ENCODE measurements at places on chromosomes 1 and 21.

- peak; percentile 74 for DNase-seq
Observed at GRCh38 chr1:24389231-24389678, 24.3 kb downstream of the STPG1 start.

GRCh38 chr1:227896710-227897655, 50.7 kb downstream of the WNT9A start:
- DNase-seq = no peak

GRCh38 chr1:100539836-100540536, 2.0 kb downstream of the GPR88 start:
- DNase-seq = no peak

DNA sequence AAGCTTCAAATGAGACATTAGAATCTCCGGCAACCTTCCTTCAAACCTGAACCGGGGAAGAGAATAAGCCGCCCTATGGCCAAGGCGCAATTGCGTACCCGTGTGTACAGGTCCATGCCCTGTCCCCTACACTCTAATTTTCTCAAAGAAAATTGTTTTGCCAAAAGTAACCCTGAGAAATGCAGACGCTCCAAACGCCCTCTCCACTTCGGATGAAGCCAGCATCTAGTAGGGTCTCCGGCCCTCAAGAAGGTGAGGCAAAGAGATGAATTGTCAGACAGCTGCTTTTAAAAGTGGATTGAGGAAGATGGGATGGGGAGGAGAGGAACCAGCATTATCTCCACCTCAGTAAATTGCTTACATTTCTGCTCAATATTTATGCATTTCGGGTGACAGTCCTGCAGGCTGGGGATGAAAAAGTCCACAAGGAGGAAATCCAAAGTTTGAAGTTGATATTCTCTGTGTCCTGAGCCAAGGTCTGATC, 630 bp upstream of the LHX9 start:
- no peak for DNase-seq

DNA sequence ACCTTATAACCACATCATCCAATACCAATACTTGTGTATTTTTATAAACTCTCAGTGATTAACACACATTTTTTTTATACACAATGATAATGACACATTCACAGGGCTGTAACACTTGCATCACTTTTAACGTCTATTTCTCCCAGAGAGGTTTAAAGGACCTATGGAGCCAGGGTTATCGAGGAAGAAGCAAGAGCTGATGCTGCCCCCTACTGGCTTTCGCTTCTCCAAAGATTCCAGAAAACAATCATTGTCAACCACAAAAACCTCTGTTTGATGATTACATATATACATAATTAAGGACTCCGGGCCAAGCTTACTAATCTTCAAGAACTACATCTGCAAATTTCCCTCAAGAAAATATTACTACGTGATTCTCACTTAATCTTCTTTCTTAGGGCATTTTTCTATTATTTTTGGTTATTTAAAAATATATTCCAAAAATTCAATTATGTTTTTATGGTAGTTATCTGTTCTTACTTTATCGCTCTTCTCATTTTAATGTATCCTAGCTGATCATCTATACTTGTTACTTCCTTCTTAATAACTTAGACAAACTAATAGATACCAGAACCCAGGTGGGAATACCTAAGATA, 214.5 kb downstream of the VAV3 start:
- DNase-seq = peak; percentile 81

DNA sequence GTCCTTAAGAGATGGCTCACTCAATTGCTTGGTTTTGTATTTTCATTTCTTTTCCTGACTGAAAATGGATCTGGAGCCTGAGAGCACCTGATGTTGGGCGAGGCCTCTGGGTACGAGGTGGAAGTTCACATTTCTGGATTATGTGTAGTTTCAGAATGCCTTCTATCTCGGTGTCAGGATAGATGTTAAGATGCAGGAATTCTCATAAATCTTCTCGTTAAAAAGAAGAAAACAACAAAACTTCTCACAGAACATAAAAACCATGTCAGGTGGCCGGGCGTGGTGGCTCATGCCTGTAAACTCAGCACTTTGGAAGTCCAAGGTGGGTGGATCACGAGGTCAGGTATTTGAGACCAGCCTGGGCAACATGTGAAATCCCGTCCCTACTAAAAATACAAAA, 101.8 kb downstream of the RHOU start:
- no peak for DNase-seq

DNA sequence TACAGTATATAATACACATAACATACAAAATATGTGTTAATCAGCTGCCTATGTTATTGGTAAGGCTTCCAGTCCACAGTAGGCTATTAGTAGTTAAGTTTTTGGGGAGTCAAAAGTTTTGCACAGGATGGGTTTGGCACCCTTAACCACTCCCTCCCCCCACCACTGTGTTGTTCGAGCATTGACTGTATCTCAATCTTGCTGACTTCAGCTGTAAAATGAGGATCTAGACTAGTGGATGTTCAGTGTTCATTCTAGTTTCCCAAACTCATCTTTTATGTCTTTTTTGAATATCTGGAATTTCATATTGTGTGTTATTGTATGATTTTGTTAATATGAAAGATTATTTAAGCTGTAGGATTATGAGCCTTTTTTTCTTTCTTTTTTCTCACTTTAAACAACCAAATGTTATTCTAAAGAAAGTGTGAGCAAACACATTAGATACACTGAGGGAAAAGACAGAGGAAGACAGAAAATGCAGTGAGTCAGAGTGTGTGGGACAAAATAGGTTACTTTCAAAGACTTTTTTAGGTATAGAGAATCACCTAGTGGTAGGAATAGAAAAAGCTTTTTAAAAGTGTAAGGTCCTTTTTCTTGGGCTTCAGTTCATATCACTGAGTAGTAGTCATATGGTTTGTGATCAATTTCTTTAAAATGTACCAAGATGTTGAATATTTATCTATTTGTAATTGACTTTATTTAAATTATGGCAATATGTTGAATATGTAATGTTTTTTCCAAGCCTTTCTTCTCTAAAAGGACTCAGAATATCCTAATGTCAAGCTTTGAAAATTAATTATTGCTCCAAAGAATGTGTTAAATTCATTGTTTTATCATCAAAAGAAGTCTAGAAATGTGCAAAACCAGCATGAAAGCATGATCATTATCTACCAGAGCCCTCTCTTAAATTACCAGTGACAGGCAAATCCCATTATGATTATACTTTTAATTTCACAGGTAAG, 17.9 kb upstream of the CENPF start:
- DNase-seq = peak; percentile 16

DNA sequence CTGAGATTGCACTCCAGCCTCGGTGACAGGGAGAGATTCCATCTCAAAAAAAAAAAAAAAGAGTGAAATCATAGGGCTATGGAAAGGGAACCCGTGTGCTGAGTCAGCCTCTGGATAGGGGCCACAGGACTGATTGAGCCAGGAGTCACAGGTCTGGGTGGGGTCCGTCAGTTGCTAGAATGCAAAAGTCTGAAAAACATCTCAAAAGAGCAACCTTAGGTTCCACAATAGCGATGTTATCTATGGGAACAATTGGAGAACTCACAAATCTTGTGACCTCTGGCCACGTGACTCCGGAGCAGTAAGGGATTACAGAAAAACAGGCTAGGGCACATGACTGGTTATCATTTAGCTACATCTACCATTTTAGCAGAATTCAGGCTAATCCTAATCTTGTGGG, 32.8 kb upstream of the GREM2 start:
- DNase-seq = no peak

DNA sequence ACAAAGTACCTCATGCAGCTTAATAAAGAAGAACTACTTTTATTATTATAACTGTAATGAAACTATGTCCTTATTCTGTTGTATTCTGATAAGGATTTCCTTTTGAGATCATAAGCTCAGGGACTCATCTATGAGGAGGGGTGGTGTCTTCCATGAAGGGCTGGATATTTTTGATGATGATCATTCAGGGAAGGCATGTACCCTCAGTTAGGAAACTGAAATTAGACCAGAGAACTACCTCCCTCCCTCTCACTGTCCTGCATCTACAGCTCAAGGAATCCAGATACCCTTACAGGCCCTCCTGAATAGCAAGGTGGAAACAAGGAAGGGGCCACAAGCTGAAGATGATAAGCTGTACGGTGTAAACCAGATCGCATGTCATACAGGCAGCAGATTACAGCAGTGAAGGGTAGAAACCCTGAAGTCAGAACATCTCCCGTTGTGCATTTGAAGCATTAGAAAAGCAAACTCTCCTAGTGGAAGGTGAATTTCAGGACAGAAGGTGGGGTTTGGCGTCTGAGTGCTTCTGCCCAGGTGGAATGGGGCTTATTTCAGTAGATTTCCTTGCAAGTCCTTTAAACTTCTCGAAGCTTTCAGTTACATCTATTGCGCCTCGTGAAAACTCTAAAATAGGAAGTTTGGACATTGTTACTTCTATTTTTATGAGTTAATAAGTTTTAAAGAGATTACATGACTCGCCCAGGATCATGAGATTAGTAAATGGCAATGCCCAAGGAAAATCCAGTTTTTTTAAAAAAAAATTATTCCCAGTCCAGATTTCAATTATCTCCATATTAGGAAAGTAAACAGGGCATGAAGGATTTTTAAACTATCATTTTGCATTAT, 101.1 kb upstream of the HNRNPU start:
- DNase-seq = no peak

DNA sequence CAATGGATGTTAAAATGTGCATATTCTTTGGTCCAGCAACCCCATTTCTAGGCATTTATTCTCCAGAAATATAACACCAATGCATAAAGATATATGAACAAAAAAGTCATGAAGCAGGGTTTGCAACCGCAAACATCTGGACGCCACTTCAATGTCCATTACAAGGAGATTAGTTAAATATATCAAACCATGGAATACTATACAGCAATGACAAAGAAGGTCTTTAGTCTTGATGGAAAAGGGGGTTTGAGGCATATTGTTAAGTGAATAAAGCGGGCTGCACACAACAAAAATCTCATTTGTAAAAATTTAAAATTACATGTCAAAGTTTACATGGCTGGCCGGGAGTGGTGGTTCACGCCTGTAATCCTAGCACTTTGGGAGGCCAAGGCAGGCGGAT, 31.6 kb downstream of the RAP1GAP start:
- no peak for DNase-seq

DNA sequence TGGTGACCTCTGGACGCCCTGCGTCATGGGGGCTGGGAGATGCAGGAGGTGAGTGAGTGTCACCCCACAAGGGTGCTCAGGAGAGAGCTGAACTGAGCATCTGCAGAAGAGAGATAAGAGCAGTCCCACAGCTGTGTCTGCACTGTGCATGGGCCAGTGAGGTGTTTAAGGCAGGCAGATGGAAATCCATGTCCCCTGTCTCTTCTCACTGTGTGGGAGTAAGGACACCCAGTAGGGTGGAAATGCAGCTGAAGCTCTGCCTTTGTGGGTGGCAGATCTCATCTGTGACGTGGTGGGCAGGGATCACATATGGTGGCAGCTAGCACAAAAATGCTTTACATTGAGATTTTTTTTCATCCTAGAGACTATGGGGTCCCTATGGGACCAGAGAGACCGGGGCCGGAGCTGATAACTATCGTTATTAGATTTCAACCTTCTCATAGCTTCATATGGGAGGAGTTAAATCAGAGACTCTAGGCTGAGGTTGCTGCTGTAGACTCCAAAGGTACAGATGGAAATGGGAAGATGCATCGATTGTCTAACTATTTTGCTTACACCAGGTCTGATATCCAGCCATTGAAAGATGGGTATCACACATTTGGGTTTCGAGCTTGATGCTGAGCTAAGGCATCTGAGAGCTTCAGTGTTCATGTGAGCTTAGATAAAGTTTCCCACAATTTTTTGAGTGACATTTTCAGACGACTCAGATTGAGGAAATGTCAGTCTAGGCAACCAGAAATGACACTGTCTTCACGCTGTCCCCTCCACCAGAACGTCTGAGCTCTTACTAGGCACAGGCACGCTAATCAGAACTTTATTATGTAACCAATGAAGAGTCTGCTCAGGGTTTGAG, 65.3 kb upstream of the PSEN2 start:
- no peak for DNase-seq

- no peak for DNase-seq
Observed at GRCh38 chr21:16752475-16752857, 760.4 kb upstream of the CXADR start.

DNA sequence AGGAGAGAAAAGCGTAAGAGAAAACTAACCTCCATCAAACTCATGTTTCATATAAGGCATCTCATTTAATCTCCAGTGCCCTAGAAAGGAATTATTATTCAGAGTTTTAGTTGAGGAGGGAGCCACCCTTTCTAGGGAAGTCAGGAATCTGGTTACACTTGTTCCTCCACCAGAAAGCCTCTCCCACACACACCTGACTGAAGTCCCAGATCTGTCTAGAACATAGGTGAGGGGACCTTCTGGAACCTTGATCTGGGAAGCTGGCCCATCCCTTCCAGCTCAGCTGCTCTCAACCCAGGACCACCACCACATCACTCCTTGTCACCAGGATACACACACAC, 1.9 kb upstream of the DENND2D start:
- peak; percentile 79 for DNase-seq

- no peak for DNase-seq
Observed at GRCh38 chr1:45644661-45645060, 20.8 kb upstream of the CCDC17 start.

DNA sequence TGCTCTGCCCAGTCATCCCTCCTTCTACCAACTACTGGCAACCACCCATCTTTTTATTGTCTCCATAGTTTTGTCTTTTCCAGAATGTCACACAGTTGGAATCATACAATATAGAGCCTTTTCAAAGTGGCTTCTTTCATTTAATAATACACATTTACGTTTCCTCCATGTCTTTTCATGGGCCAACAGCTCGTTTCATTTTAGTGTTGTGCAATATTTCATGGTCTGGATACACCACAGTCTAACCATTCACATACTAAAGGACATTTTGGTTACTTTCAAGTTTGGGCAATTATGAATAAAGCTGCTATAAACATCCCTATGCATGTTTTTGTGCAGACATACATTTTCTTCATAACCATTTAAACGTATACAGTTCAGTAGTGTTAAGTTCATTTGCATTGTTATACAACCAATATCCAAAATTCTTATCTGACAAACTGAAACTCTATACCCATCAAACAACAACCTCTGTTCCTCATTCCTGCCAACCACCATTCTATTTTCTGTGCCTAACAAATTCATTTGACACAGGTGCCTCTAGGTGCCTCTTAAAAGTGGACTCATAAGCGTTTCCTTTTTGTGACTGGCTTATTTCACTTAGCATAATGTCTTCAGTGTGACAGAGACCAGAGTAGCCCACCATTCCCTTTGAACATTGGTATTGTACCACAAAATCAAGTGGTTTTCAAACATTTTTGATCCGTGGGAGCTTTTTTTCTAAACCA, 138.1 kb downstream of the NR5A2 start:
- DNase-seq = no peak

DNA sequence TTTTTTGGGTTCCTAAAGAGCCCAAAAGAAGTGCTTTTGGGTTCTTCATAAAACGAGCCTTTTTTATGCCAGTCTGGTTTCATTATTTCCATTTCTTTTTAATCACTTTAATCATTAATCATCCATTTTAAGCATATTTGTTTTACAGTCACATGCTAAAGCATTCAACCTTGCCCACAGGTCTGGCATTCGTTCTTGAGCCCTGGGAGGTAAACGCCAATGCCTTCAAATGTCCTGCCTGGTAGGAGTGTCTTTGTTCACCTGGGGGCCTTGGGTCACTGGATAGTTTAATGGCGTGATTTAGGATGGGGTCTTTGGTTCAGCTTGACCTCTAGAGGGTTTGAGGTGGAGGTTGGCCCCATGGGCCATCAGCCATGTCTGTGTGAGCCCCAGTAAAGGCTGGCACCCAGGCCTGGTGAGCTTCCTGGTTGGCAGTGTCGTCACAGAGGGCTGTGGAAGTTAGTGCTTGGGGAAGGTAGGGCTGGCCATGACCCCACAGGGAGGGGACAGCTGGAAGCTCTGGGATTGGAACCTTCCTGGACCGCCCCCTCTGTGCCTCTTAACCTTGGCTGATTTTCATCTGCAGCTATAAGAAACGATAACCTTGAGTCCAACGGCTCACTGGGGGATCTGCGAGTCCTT, 20.2 kb downstream of the C1orf174 start:
- DNase-seq = no peak
